ENCODE measurements at places on chromosomes 2 and 18.

- DNase-seq, result no peak
Measured at GRCh38 chr2:212935752-212936151, 215.7 kb downstream of the IKZF2 start.

GRCh38 chr18:75812761-75813160 is 385.3 kb upstream of the SMIM21 start:
- no peak for DNase-seq

GRCh38 chr2:217621391-217621801 is 381.4 kb downstream of the TNS1 start:
- DNase-seq, result no peak

DNA sequence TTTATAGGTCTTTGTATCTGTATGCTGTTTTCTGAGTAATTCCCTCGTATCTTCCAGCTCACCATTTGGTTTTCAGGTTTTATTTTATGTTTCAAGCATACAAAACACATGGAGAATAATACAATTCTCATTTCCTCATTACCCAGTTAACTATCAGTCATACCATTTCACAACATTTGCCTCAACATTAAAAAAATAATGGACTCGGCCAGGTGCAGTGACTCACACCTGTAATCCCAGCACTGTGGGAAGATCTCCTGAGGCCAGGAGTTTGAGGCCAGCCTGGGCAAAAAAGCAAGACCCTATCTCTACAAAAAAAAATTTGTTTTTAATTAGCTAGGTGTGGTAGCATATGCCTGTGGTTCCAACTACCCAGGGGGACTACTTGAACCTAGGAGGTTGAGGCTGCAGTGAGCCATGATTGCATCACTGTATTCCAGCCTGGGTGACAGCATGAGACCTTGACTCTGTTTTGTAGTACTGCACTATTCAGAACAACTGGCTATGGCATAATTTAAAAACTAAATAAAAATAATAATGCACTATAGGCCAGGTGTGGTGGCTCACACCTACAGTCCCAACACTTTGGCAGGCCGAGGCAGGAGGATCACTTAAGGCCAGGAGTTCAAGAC is 20.3 kb downstream of the NPC1 start:
- no peak for DNase-seq

DNA sequence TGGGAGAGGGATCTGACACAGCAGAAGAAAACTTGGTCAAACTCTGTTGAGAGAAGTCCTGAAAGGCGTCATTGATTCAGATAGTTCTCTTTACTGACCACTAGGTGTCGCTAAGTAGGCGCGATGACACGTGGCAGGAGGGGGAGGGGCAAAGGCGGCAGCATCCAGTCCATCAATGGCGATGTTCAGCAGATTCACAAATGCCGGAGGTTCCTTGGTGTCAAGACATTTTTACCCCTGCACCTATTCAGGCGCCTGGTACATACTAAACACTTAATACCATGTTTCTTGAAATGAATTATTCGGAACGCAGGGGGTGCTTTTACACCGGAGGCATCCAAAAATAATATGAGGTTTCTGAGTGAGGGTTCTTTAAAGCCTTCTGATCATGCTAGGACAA is 3.0 kb upstream of the PLEK start:
- peak; percentile 76 for DNase-seq

DNA sequence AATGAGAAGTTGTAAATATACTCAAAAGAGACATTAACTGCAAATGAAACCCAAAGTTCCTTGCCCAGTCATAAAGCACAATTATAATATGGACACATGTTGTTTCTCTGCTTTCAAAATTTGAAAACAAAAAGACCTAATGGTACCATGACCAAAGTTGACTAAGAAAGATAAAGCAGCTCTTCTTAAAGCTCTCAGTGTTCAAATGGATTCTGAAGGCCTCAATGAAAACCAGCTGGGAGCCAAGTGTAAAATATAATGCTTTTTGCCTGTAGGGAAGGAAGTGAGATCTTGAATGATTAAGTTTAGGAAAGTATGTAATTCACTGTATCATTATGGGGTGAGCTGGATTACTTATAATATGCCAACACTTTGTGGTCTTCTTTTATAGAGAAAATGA is 178.6 kb downstream of the SATB2 start:
- DNase-seq, result no peak

- no peak for DNase-seq
Measured at GRCh38 chr2:10794876-10795275, 17.7 kb downstream of the PDIA6 start.

DNA sequence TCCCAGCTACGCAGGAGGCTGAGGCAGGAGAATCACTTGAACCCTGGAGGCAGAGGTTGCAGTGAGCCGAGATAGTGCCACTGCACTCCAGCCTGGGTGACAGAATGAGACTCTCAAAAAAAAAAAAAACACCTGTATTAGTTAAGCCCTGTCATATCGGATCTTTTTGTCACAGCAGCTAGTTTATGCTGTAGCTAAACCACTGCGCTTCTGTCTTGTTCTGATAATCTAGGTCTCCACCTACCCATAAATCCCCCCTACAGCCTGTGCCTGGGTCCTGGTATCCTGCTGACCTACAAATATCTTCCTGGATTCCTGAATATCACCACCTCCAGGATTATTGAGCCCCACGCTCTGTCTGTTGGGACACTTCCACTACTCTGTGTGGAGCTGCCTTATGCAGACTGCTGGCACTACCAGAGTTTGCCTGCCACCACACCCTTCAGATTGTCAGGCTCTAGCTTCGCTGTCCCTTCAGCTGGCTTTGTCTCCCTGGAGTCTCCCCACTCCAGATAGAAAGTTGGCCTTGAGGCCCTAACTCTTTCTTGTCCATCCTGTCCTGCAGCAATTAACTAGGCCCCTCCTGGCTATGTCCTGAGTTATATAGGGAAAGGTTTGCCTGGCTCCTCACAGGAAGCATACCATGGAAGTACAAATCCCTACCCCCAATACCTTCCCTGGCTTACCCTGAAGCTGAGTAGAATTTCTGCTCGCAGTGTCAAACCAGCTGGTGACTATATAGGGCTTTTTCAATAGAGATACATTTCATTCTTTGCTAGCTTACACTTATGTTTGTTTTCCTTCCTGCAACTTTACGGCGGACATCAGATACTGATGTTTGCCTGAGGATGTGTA is 136.0 kb upstream of the SERTAD2 start:
- DNase-seq, result no peak

GRCh38 chr2:19577723-19578122 is 219.3 kb upstream of the OSR1 start:
- DNase-seq, result no peak

GRCh38 chr18:12857991-12858544 is 26.0 kb downstream of the PTPN2 start:
- no peak for DNase-seq

GRCh38 chr2:162545254-162545653 is 201.3 kb downstream of the GCA start:
- DNase-seq, result no peak

- DNase-seq, result peak; percentile 9
Measured at GRCh38 chr2:43270930-43271615, 44.7 kb upstream of the ZFP36L2 start.

- no peak for DNase-seq
Measured at GRCh38 chr2:207978177-207978948, 47.0 kb downstream of the PLEKHM3 start.

DNA sequence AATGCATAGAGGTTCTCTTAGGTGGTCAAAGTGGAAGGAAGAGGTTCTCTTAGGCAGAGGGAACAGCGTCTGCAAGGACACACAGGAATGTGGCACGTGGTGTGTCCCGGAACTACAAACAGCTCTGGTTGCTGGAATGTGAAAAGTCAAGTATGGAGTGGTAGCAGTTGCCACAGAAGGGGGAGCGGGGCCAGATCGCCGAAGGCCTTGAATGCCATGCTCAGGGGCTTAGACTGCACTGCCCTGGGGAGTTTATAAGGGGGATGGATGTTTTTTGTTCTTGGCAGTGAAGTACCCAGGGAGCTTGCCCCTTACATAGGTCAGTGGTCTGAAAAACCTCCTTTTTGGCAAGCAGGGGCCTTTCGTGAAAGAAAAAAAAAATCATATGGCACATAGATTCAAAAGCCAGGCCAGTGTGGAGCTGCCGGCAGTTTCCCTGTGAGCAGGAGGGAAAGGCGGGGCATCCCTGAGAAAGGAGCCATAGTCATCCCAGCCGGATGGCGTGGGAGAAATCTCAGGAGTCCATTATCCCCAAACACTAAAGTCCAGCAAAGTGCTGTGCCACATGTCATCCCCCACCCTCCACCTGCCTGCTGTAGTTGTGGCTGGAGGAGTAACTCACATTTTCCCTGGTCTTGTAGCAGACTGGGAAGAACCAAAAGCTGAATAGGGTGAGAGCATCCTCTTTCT is 45.4 kb downstream of the GORASP2 start:
- DNase-seq, result no peak

GRCh38 chr18:75324686-75325257 is 102.7 kb downstream of the SMIM21 start:
- DNase-seq, result no peak

DNA sequence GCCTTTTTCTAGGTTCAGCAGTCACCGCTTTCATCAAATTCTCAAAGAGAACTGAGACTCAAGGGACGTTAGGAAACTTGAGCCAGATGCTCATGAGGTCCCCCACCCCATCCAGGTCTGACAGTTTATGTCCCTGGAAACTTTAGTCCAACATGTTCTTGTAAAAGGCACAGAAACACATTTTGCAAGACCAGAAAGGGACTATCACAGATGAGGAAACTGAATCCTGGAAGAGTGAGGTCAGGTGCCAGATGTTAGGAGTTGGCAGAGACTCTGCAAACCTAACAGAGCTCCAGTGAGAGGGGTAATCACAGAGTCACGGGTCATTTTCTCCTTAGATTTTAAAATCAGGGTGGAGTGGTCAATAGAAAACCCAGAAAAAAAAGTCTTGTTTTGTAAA is 76.6 kb downstream of the RDH14 start:
- DNase-seq, result no peak

DNA sequence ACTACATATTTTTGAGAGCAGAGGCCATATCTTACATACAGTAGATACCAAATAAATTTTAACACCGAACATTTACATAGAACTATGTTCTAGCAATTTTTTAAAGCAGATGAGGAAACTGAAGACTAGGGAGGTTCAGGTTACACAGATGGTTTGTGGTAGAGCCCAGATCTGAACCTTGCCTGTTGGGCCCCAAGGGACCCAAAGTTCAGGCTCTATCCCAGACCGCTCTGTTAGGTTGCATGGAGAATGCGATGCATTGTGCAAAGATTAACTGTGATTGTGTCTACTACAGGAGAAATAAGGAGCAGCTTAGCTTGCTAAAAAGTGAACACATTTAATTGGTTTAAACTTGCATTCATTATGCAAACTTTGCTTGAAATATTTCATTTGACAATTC is 16.4 kb upstream of the DSC3 start:
- no peak for DNase-seq

GRCh38 chr2:222912776-222913175 is 51.9 kb downstream of the ACSL3 start:
- DNase-seq, result no peak

DNA sequence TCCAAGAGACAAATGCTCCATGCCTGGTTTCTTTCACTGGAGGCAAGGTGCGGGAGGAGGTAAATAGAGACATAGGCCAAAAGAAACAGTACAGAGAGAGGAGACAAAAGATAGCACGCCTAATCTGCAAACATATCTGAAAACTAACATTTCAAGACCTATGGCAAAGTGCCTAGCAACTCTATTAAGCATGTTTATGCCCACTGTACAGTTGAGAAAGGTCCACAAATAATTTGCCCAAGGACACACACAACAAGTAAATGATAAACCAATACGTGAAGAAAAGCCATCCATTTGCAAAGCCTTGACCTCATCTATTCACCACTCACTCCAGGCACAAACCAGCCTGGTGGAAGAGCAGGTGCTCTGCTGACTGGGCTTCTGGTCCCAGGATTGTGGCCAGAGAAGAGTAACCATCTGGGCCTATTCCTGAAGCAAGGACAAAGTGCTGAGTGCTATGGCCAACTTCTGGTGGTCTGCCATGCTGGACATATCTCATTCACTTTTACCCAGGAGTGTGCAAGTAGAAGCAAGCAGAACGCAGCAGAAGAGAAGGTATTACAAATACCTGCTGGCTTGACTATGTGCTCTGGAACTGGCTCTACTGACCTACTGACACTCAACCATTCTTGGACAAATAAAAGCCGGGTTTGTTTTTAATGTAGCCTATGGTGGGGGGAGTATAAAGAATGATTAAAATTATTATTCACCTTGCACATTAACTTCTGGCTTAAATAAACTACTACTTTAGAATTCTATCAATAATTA is 25.3 kb downstream of the TMEM131 start:
- no peak for DNase-seq

DNA sequence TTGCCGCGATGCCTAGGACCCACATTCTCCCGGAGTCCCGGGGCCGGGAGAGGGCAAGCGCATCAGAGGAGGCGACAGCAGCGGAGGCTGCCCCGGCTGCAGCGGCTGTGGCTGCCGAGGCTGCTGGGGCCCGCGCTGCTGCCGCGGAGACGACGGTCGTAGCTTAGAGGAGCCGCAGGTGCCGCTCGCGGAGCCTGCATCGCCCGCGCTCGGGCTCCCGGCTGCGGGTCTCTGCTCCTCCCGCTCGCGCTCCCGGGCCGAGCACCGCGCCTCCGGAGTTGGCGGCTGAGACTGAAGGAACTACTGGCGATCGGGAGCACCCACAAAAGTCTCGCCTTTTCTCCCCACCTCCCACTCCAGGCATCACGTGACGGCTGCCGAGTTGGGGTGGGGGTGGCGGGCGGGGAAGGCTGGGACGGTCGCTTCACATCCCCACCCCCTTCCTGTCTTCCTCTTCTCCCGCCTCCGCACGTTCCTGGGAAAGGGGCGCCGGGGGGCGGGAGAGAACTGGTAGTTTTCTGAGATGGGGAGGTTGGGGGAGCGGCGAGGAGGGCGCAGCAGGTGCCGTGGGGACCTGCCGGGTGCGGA is at the start of gene LYPD1:
TSS of gene LYPD1 (minus strand) at position 298 of the 588 bp plus-strand sequence. CDS start at position 25, 273 bp downstream.
- no peak for DNase-seq

- DNase-seq, result no peak
Measured at GRCh38 chr2:215901796-215902195, 111.6 kb downstream of the MREG start.

GRCh38 chr2:128604045-128604444 is 285.4 kb upstream of the HS6ST1 start:
- DNase-seq, result no peak

DNA sequence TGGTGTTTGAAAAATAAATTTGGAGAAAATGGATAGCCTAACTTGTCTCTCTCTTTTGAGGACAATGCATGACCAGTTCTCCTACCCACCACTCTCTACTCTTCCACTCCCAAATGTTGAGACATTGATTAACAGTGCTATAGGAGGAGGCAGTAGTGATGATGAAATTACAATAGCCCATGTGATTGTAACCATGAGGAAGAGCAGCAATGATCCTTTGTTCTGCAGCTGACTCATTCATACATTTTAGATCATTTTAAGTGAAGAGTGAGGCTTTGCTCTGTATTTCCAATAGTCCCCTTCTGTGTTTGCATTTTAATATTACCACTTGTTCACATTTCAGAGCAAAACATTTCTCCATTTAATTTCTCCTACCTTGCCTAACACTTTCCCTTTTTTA is 592.3 kb downstream of the THSD7B start:
- no peak for DNase-seq

- DNase-seq, result no peak
Measured at GRCh38 chr2:222756951-222757650, 85.6 kb downstream of the MOGAT1 start.

GRCh38 chr2:233416706-233417105 is 62.4 kb downstream of the DGKD start:
- DNase-seq, result no peak

GRCh38 chr2:38076152-38076709 is 280 bp upstream of the CYP1B1 start:
- DNase-seq, result peak; percentile 57

GRCh38 chr2:102839668-102840388 is 78.0 kb downstream of the TMEM182 start:
- no peak for DNase-seq
